NCI-H2107 (cell line): ENCODE measurements at places on chromosomes 12 and 14.

DNA sequence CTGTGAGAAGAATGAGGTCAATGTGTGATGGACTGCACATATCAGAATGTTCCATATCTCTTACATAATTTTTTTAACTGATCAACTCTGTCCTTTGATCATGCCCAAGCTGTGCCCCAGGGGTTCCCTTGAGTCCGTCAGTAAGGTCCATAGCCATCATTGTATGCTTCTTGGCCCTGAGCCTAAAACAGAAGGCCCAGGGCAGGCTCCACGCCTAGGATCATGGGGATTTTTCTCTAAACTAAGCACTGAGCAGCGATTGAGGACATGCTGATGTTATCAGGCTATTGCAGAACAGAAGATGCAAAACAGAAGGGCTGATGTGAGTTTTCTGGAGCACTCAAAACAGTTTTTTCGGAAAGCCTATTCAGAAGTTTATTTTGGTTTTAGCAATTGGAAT, 20.9 kb downstream of the RNASE9 start:
- no peak for DNase-seq

DNA sequence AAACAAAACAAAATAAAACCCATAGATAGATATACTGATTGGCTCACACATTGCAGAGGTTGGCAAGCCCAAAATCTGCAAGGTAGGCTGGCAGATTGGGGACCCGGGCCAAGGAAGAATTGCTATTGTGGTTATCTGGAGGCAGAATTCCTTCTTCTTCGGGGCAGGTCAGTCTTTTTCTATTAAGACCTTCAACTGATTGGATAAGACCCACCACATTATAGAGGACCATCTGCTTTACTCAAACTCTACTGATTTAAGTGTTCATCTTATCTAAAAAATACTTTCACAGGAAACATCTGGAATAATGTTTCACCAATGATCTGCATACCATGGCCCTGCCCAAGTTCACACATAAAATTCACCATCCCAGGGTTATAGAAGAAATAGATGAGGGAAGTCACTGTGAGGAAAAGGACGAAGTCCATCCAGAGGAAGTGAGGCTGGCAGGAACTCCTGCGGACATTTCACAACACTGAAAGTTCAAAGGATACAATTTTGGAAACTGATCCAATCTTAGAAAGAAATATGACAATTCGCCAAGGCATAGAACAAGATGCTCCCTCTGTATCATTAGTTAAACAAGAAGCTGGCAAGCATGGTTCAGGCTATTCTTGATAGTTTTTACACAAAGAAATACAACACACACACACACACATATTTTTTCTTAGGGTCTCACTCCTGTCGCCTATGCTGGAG, 127.6 kb upstream of the MED13L start:
- DNase-seq, result no peak

DNA sequence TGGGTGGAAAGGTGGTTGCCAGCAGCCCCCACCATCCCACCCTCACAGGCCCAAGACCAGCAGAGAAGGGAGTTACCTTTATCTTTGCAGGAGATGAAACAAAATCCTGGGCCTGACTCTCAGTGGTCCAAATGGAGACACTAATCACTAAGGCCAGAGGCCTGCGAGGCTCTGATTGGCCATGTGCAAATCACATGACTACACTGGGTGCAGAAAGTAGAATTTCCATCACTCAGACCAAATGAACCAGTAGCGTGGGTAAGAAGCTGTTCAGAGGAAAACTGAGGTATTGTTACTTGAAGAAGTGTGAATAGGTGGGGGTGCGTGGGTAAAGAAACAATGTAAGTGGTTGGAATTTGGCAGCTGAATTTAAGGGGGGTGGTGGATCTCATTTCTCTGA, 20.2 kb upstream of the PPP1CC start:
- no peak for DNase-seq

GRCh38 chr12:102955926-102956737, 1.3 kb upstream of the ASCL1 start:
- peak; percentile 47 for DNase-seq

DNA sequence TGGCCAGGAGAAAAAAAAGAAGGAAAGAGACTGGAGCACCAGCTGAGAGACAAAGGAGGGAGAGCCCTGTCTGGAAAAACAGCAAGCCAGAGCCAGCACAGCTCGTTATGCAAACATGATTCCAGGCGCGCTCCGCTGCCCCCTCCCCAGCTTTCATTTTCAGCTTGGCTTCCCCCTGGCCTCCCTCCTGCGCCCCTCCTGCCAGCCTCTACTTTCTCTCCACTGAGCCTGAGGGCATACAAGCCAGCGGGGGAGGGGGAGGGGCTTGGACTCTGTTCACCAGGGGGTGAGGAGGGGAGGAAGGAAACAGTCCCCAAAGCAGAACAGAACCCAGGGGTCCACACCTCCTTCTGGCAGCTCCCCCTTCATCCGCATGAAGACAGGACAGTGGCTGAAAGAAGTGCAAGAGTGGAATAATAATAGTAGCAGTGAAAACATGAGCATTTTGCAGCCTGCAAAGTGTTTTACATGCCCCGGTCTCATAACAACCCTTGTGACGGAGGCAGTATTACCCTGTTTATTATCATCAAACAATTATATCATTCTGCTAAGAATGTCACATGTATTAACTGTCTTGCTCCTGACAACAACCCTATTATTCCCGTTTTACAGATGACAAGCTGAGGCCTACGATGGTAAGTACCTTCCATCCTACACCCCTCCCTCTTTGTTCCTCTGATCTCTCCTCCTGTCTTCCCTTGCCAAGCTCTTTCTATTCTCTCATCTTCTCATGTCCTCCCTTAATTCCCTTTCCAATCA, 24.2 kb downstream of the SMUG1 start:
- DNase-seq, result no peak

- no peak for DNase-seq
These were observed 170.5 kb downstream of the TSPAN9 start for GRCh38 chr12:3247629-3248161.

DNA sequence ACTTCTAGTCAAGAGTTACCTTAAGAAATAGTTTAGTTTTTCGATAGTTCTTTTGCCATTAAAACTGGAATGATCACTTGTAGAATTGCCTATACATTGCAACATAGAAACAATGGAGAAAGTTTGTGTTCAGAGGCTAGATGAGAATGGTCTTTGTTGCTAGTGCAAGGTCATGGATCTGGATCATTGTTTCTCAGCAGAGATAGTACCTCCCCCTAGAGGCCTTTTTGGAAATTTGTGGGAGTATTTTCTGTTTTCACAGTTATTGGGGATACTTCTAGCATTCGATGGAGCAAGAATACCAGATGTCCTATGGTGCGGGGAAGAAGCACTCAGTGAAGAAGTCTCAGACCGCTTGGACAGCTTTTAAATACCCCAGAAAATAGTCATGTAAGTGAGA, 138.8 kb upstream of the HMGA2 start:
- no peak for DNase-seq

DNA sequence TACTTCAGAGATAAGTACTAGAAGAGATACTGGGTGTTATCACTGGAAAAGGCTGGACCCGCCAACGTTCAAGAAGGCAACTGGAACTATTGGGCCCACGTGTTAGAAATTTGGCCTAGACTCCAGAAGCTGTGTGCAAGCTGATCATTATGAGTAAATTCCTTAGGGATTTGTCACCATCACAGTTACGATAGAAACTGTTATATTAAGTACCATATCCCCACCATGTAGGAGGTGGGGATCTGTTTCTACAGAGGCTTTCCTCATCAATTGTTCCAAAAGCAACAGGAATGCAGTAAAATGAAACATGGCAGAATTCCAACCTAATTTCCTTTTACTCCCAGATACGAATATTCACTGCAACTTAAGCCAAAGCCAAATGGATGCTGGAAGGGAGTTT, 170.7 kb downstream of the NOVA1 start:
- DNase-seq, result no peak
